ENCODE measurements at places on chromosomes 3 and 15. TPM values are rescaled to one million over a fixed set of nuclear protein-coding genes. Genes with fewer than 3 reads are reported as not detected.

Gene GRK7
- 0.08 TPM for total RNA-seq

Gene ST3GAL6
- 87.0 TPM for total RNA-seq

Gene TEX55
- not detected for total RNA-seq

Gene LYZL4
- total RNA-seq, result not detected

Gene ROPN1
- total RNA-seq, result not detected

Measured in cardiac septum (tissue), 1 donor.